ENCODE measurements at places on chromosomes 11 and 22. TPM values are rescaled to one million over a fixed set of nuclear protein-coding genes. Genes with fewer than 3 reads are reported as not detected.

DNA sequence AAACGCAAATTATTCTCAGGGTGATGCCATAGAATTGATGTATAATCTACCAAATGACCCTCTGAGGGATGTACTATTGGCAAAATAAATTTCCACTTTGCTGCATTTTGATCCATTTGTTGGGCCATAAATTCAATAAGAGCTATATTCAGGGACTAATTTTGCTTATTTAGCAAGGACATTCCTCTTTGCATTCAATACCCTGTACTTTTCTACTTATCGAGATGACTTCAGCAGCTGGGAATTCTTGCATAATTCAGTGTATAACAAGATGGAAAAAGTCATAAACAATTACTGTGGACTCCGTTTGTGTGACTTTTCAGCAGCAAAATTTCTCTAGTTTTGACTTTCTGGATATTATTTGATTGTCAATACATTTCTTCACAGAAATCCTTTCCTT, 744.7 kb upstream of the CCDC179 start:
- no peaks in the 10 kb centered on the region for H3K27me3 ChIP-seq
- no peak overlapping the region for H3K27ac ChIP-seq
- H3K36me3 ChIP-seq = no peaks in the 10 kb centered on the region
- no peak for DNase-seq
- H3K4me1 ChIP-seq = no peaks in the 10 kb centered on the region

C11orf97 gene
- not detected for total RNA-seq

DNA sequence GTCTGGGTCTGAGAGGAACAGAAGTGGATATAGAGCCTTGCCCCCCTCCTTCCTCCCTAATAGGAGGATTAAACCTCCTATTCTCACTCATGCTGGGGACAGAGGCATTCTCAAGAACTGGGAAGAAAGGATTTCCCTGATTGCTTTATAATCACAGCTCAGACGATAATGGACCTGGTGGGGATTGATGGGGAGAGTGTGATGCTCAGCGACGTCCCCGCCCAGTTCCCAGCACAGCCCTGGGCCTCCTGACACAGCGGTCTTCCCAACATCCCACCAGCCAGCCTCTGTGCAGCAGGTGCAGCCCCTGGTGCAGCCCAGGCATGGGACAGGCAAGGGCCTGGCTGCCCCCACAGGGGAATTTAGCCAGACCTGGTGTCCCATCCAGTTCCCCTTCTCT, 28.4 kb downstream of the TRIM29 start:
- H3K27me3 ChIP-seq = no peaks in the 10 kb centered on the region
- H3K36me3 ChIP-seq = no peaks in the 10 kb centered on the region
- no peak overlapping the region for H3K4me3 ChIP-seq
- peaks cover 12% of the 10 kb centered on the region for H3K4me1 ChIP-seq

DNA sequence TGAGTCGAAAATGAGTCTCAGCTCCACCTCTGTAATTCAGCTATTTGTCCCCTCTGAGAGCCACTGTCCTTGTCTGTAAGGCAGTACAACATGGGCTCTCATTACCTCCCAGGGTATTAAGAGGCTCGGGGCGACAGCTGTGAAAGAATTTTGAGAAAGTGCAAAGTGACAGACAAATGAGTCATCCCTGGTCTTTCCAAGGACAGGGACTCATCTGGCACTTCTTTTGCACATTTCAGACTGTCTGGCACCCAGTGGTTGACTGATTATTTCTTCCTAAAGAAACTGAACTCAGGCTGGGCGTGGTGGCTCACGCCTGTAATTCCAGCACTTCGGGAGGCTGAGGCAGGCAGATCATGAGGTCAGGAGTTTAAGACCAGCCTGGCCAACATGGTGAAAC, 62.1 kb upstream of the ARFGAP3 start:
- H3K4me1 ChIP-seq = peaks cover 13% of the 10 kb centered on the region
- no peaks in the 10 kb centered on the region for H3K36me3 ChIP-seq
- no peaks in the 10 kb centered on the region for H3K27me3 ChIP-seq

GRCh38 chr22:17108256-17109112, 12.7 kb downstream of the TMEM121B start:
- DNase-seq = no peak
- no peak overlapping the region for H3K27ac ChIP-seq
- H3K27me3 ChIP-seq = no peaks in the 10 kb centered on the region
- H3K4me1 ChIP-seq = no peaks in the 10 kb centered on the region

TEAD1 gene
- 67.4 TPM for total RNA-seq

GRCh38 chr11:71491940-71492339, 35.1 kb upstream of the KRTAP5-7 start:
- no peak for DNase-seq
- no peaks in the 10 kb centered on the region for H3K36me3 ChIP-seq
- H3K4me1 ChIP-seq = no peaks in the 10 kb centered on the region
- H3K4me3 ChIP-seq = no peak overlapping the region

FIBIN gene
- total RNA-seq = 0.45 TPM

GRCh38 chr11:112320668-112321067, 60.0 kb upstream of the PLET1 start:
- no peak for DNase-seq
- H3K36me3 ChIP-seq = no peaks in the 10 kb centered on the region
- no peaks in the 10 kb centered on the region for H3K27me3 ChIP-seq
- H3K4me3 ChIP-seq = no peak overlapping the region
- peaks cover 15% of the 10 kb centered on the region for H3K4me1 ChIP-seq
- H3K27ac ChIP-seq = no peak overlapping the region

DNA sequence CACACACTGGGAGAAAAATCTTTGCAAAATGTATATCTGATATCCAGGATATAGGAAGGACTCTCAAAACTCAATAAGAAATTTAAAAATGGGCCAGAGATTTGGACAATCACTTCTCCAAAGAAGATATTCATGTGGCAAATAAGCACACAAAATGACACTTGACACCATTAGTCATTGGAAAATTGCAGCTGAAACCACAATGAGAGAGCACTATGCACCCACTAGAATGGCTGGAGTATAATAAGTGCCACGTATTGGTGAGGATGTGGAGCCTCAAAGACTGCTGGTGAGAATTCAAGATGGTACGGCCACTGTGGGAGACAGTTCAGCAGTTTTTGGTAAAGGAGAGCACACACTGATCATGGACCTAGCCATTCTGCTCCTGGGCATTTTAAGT, 12.8 kb upstream of the OSBPL5 start:
- no peaks in the 10 kb centered on the region for H3K27me3 ChIP-seq
- no peaks in the 10 kb centered on the region for H3K36me3 ChIP-seq
- H3K4me3 ChIP-seq = no peak overlapping the region
- H3K27ac ChIP-seq = no peak overlapping the region
- DNase-seq = no peak

DNA sequence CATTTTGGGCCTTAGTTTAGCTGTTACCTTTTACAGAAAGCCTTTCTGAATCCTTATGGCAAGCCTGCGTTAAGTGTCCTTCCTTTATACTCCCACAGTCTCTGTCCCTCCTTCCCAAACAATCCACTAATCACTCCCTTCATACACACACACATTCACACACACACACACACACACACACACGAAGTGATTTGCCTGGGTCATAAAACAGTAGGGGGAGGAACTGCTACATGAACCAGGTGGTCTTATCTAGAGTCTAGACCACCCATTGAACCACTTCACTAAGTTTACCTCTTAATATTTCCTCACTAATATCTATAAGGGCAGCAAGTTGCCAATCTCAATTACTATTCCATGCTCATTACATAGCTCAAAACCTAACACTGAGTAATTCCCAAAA, 196.7 kb upstream of the GUCY1A2 start:
- no peak overlapping the region for H3K27ac ChIP-seq
- DNase-seq = no peak
- H3K4me3 ChIP-seq = no peak overlapping the region
- no peaks in the 10 kb centered on the region for H3K36me3 ChIP-seq
- H3K4me1 ChIP-seq = no peaks in the 10 kb centered on the region

- H3K4me3 ChIP-seq = no peak overlapping the region
- no peaks in the 10 kb centered on the region for H3K27me3 ChIP-seq
- no peak overlapping the region for H3K27ac ChIP-seq
- H3K4me1 ChIP-seq = peaks cover 9% of the 10 kb centered on the region
Measured at GRCh38 chr22:42651134-42651533, 1.9 kb upstream of the CYB5R3 start.

GRCh38 chr11:89583580-89583979, 92.4 kb upstream of the NOX4 start:
- H3K4me1 ChIP-seq = no peaks in the 10 kb centered on the region
- no peaks in the 10 kb centered on the region for H3K27me3 ChIP-seq
- no peak for DNase-seq
- no peak overlapping the region for H3K4me3 ChIP-seq
- H3K27ac ChIP-seq = no peak overlapping the region
- no peaks in the 10 kb centered on the region for H3K36me3 ChIP-seq

GRCh38 chr11:105577641-105578040, 32.2 kb upstream of the GRIA4 start:
- H3K27ac ChIP-seq = no peak overlapping the region
- H3K36me3 ChIP-seq = no peaks in the 10 kb centered on the region
- H3K27me3 ChIP-seq = no peaks in the 10 kb centered on the region
- no peak overlapping the region for H3K4me3 ChIP-seq

DNA sequence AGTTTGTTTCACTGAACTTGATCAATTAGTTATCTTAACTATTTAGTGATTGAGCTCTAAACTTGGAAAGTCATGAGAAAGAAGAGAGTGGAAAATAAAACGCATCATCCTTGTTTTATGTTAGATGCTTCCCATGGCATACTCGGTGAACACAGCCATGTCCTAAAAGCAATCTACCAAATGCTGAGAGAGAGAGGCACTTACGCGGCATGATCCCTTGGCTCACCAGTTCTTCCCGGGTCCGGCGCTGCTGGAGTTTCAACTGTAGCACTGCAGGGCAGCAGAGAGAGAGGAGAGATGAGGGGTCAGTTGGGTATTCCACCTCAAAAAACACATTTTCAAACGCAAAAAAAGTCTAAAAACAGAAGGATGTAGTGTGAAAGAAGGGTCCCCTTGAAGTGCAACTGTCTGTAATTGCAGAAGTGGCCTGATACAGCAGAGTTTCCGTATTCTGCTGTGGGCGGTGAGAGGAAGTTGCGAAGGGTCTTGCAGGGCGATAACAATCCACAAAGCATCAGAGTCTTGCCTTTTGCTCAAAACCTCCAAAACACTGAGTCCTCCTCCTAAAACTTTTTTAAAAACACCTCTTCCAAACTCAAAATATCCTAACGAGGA, 92.7 kb downstream of the SGSM3 start:
- no peak overlapping the region for H3K27ac ChIP-seq
- DNase-seq = no peak
- H3K4me3 ChIP-seq = no peak overlapping the region
- no peaks in the 10 kb centered on the region for H3K36me3 ChIP-seq
- H3K4me1 ChIP-seq = no peaks in the 10 kb centered on the region
- H3K27me3 ChIP-seq = no peaks in the 10 kb centered on the region

DNA sequence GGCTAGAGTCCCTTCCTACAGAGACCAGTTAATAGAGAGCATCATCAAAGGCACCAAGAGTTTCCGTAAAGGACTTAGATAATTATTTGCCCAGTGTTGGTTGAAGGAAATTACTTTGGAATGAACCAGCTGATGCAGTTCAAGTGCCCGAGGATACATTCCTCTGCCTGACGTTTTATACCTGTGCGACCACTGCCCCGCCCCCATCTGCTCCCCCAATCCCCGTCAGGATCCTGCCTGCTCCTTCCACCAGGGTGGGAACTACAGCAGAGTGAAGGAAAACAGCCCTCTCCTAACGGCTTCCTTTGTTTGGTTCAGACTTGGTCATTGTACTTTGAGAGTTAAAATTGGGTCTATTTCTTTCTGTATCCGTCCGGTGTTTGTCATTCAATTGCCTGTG, 761.5 kb downstream of the NTM start:
- H3K27me3 ChIP-seq = no peaks in the 10 kb centered on the region
- no peak for DNase-seq
- H3K27ac ChIP-seq = no peak overlapping the region
- H3K36me3 ChIP-seq = no peaks in the 10 kb centered on the region

DNA sequence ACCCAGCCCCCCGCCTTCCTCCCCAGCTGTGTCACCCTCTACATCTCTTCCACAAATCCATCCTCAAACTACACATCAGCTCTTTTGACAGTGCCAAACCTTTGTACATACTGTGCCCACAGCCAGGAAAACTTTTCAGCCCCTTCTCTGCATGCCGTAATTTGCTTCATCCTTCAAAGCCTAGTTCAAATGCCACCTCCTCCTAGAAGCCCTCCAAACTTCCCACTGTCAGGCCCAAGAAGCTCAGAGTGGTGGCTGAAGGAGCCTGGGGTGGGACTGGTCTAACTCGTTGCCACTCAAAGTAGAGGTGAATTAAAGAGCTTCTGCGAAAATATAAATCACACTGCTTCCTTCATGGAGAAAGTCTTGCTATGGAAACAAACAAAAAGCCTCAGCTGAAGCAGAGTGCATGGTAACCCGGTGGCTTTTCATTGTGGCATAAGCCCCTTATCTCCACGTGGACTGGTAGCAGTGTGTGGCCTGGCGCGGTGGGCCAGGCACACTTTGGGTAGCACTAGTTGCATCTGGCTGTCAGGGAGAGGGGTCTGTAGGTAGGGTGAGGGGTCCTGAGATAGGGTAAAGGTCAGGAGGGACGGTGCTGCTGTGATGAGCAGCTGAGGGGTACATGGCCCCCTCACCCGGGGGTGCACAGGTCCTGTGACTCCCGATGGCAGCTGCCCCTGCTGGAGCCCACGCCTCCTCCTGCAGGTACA, 76.9 kb downstream of the MYO7A start:
- DNase-seq = no peak
- no peaks in the 10 kb centered on the region for H3K4me1 ChIP-seq
- no peak overlapping the region for H3K4me3 ChIP-seq
- H3K36me3 ChIP-seq = no peaks in the 10 kb centered on the region
- H3K27ac ChIP-seq = no peak overlapping the region

MRGPRX3 gene
- not detected for total RNA-seq

GTSE1 gene
- 40.6 TPM for total RNA-seq

OPCML gene
- 2.3 TPM for total RNA-seq

PPP6R3 gene
- 146 TPM for total RNA-seq

DNA sequence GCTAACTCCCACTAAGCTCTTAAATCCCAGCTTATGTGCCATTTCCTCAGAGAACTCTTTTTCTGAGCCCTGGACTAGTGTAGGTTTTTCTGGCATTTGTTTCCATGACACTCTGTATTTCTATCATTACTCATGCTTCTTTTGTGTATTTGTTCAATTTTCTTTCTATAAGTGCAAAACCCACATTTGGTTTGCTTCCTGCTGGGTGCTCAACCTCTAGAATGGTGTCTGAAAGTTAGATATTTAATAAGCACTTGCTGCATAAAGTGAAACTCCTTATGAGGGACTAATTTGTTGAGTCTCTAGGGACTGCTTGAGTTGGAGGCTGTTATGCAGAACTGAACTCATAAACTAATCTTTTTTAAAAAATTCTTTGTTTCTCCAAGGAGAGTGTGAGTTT, 68.6 kb downstream of the SYT9 start:
- H3K4me3 ChIP-seq = no peak overlapping the region
- peaks cover 3% of the 10 kb centered on the region for H3K4me1 ChIP-seq
- H3K27me3 ChIP-seq = no peaks in the 10 kb centered on the region
- H3K36me3 ChIP-seq = no peaks in the 10 kb centered on the region

GRCh38 chr11:66450560-66450959, 11.9 kb upstream of the MRPL11 start:
- DNase-seq = no peak
- H3K36me3 ChIP-seq = no peaks in the 10 kb centered on the region
- H3K27me3 ChIP-seq = no peaks in the 10 kb centered on the region
- H3K27ac ChIP-seq = no peak overlapping the region
- H3K4me3 ChIP-seq = no peak overlapping the region

MS4A2 gene
- not detected for total RNA-seq
